ENCODE measurements at places on chromosomes 6 and 20.

DNA sequence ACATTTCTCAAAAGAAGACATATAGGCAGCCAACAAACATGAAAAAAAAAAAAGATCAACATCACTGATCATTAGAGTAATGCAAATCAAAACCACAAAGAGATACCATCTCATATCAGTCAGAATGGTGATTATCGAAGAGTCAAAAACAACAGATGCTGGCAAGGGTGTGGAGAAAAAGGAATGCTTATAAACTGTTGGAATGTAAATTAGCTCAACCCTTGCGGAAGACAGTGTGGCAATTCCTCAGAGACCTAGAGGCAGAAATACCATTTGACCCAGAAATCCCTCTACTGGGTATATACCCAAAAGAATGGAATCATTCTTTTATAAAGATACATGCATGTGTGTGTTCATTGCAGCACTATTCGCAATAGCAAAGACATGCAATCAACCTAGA lies 303.8 kb upstream of the THEMIS start:
- no peak for DNase-seq

GRCh38 chr6:111276335-111276734 lies 189.0 kb downstream of the SLC16A10 start:
- DNase-seq, result no peak

- no peak for DNase-seq
Observed at GRCh38 chr20:51950926-51951325, 148.6 kb upstream of the SALL4 start.

DNA sequence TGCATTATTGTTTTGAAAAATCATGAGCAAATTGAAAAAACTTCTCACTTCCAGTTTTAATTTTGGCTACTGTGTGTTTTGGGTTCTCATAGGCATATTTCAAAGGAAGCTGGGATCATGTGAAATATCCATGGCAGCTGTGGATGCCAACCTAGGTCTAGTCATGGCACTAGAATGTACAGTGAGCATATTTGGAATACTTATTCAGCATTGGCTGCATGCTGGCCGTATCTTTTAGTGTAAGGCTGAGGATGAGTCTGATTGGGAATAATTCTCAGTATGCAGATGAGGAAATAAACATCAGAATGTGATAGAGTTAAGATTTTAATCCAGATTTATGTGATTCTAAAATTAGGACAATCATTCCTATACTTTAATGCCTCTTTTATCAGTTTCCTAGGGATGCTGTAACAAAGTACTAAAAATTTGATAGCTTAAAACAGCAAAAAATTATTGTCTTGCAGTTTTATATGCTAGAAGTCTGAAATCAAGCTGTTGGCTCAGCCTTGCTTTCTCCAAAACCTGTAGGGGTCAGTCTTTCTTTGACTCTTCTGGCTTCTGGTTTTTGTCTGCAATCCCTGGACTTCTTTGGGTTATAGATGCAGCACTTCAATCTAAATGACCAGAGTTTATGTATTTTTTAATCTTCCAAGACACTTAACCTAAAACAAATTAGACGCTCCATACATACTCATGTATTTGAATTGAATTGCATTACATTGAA lies 37.7 kb upstream of the DEFB112 start:
- DNase-seq, result no peak

GRCh38 chr6:99017150-99017549 lies 69.4 kb upstream of the FBXL4 start:
- DNase-seq, result no peak

All from stimulated activated CD8-positive, alpha-beta memory T cell treated with anti-CD3 and anti-CD28 coated beads, Interleukin-12 subunit alpha, Interleukin-12 subunit beta, amount 100 ng/mL, for 1 hour (primary cell).